ENCODE measurements at places on chromosomes 2 and 18.

GRCh38 chr2:219285373-219285735, 6.2 kb downstream of the DNAJB2 start:
- no peak for DNase-seq

GRCh38 chr2:167652401-167652800, 595.0 kb downstream of the STK39 start:
- DNase-seq: no peak

DNA sequence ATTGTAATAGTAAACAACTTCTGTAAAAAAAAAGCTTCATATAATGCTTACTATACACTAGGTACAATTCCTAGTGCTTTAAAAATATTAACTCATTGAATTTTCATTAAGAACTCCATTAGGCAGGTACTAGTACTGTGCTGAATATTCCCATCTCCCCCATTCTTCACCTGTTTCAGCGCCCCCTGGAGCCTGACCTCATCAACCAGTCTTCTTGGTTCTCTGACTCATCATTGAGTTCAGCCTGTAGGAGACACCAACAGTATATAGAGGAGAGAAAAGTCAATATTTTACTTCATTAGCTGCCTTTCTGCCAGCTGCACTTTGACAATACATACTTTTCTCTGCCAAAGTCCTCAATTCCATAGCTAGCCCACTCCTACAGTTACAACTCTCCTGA, 1009.9 kb upstream of the KLHL29 start:
- no peak for DNase-seq

GRCh38 chr18:22831441-22831904, 101.7 kb upstream of the RBBP8 start:
- no peak for DNase-seq

- DNase-seq: no peak
These were observed 1007.7 kb downstream of the DSC3 start for GRCh38 chr18:30034818-30035217.

DNA sequence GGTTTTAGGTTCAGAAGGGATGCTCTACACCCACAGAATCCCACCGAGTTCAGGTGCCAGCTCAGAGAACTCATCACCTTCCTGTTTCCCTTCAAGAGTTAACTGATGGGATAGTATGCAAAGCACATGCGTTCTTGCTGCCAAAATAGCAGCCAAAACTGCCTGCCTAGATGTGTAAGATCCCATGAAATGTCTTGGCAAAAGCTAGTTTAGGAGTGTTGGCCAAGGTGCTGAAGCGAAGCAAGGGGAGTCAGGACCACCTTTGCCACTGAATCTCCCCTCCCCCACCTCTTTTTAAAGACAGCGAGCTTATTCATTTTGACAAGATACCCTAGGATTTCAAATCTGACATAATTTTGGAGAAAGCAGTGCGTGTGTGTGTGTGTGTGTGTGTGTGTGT, 2.1 kb downstream of the DOCK10 start:
- DNase-seq: no peak

DNA sequence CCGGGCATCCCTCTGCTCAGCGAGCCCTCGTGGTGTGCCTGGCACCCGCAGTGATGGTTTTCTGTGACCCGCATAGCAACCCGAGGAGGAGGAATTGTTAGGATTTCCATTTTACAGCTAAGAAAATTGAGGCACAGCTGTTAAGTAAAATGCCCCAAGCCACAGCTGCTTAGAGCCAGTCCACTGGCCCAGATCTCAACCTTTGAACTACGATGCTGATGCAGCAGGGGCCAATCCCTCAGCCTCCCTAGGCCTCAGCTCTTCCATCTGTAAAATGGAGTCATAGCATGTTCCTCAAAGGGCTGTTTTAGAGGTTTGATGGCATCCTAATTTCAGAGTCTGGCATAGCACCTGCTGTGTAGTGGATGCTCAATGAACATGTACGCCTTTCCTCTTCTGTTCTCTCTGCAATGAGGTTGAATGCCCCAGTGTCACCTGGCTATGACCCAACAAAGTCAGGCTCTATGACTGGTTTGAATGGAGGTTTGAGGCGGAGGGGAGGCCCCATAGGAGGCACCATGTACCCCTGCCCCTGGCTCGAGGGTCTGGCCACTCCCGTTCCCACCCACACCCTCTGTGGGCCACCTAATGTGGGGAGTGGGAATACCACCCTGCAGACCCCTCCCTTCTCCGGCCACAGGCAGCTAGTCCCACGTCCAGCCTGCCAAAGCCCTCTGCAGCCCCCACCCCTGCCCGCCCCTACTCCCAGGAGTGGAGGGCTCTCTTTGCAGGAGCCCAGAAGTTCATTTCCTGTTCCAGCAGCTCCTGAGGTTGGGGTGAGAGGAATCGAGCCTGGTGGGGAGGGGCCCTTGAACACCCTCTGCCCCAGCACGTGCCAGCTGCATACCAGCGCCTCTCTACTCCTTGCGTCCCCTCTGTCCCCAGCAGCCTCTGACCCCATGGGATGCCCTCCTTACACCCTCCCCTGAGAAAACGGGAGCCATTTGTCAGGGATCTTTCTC, 31.0 kb downstream of the INHBB start:
- no peak for DNase-seq

DNA sequence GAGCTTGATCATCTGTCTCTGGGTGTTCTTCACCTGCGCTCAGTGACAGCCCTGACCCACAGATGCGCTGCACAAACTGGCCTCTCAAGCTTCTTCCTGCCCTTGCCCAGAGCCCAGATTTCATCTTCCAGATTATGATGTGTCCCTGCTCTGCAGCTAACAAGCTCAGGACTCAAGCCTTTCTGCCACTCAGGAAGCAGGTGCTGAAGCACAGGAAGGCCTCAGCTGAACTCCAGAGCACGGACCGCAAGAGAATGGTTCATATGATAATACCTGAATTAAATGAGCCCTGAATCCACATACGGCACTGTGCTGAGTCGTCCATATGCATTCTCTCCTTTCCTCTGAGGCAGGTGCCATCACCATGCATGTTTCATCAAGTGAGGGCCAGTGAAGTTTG, 3.8 kb downstream of the CD207 start:
- DNase-seq: no peak

DNA sequence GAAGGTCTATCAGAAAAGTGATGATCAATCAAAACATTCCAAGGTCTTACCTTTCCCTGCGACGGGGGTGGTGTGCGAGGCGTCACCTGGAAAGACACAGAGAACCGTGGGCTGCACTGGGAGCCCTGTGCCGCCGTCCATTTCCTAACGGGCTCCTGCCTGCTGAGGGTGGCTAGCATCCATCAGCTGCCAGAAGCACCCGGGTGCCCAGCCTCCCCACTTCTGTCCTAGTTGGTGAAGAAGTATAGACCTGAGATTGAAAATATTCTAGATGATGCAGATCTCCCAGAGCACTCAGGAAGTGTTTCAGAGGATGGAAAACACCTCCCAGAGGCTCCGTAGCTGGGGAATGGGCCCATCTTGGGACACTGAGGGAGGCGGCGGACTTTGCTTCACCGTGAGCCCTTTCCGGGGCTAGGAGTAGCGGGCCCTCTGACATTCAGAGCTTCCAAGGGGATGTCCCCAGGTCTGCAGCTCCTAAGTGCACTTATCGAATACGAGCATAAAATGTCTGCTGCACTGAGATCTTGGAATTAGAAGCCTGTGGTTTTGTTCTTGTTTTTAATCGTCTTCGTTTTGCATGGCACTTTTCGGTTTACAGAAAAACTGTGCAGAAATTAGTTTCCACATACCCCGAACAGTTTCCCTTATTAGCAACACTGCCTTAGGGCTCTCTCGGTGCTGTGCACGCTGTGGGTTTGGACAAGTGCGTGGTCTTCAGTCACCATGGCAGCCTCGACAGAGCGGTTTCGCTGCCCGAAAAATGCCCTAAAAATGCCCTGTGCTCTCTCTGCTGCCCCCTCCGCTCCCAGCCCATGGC, 143.5 kb downstream of the MBP start:
- no peak for DNase-seq

- no peak for DNase-seq
These were observed 63.0 kb upstream of the SMAD2 start for GRCh38 chr18:47993409-47993808.

DNA sequence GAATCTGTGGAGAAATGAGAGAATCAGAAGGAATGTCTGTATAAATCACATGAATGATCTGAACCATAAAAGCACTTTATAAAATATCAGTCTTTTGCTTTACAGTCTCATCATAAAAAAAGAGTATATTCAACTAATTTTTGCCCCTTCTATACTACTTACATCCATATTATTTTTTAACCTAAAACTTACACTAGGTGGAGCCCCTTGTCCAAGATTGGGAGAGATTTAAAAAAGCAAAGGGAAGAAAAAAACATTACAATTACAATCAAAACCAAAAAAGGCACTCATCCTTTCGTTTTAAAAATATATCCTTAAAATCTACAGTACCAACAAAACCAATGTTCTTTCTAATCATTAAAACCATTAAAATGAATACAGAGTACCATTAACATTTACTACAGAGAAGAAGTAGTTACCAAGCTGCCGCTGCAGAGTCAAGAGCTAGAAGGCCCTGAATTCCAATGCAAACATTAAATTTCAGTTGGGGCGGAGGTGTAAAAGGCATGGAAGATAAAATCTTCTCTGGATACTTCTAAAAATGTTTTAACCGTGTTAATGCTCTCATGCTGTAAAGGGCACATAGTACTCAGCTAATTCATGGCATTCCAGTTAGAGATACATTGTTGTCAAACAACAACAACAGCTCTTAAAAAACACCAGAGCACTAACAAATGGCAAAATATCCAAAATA, 56.7 kb upstream of the EPB41L3 start:
- DNase-seq: no peak

GRCh38 chr2:121345887-121346286, 60.9 kb upstream of the TFCP2L1 start:
- no peak for DNase-seq

DNA sequence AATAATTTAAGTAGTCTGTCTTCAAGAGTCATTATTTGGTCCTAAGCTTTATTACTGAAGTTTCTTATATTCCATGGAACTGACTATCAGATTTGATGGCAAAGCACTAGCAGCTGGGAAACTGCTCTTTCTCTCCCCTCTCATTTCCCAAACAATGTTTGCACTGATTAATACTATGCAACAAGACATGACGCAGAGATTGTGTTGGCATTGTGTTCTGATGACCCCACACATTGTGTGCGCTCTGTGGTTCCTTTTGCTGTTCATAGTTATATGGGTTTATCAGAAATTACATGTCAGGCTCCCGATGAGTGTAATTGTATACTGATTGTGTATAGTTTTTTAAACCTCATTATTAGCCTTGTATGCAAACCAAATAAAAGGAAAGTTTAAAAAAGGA, 331.6 kb upstream of the FANCL start:
- no peak for DNase-seq

DNA sequence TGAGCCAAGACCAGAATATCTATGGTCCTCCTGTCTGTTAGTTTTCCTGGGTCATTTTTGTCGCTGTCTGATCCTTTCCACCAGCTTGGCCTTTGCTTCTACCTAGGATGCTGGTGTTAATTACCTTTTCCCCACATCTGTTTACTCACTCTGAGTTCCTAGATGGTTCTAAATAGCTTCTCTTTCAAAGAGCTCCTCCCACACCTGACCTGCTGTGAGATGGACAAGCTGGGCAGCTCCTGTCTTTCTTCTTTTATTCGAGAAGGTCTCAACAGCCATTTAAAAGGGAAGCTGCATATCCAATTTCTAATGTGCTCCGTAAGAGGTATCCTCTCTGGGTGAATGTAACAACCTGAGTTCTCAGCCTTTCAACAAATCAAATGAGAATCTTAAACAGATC, 156.2 kb downstream of the HRH4 start:
- no peak for DNase-seq

DNA sequence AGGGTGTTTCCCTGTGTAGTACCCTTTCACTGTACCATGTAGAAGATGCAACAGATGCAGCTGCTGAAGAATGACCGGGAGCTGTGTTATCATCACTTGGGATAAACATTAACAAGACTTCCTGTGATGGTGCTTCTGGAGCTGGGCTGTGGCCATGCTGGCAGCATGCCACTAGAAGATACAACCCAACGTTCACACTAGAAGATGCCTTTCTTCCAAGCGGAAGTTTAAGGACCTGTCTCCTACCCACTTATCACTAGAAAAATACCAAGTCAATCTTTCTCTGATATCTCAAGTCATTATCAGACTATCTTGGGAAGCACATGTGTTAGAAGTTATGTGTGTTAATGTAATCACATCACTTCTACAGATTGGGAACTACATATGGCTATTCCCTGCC, 953.5 kb downstream of the CNTNAP5 start:
- DNase-seq: no peak
